ENCODE measurements at places on chromosomes 11 and 22.

DNA sequence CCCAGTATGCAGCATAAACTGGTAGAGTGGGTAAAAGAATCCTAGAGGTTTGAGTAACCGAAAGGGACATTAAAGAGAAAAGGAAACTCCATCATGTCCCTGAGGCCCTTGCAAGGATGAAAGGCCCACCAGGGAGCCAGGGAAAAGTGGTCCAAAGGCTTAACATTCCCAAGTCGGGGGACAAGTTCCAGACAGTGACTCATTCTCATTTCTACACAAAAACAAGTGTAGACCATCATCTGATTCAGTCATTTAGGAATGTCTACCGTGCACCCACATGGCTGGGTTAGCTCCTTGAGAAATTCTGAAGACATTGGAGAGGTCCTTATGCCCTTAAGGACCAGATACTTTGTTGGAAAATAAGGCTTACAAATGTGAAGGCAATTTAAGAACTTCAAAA is 4.8 kb upstream of the NOX4 start:
- no peak for DNase-seq

DNA sequence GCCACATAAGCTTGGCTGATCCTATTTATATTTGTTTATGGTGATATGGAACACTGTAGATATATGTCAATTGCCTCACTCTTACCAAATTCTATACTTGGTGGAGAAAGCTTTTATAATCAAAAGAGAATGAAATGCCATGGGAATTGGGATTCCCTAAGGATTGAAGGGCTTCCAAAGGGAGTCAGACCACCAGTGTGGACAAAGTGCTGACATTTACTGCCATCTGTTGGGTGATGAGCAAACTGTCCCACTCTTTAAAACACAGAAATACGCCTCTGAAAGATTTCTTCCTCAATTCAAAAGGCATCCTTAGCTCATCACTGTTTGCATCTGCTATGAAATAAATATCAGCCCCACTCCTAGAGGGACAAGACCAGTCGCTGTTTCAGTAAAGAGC is 7.1 kb downstream of the SLC1A2 start:
- no peak for DNase-seq

- no peak for DNase-seq
These were observed 27.5 kb upstream of the SCARF2 start for GRCh38 chr22:20464912-20465758.

- no peak for DNase-seq
These were observed 32.2 kb upstream of the CARS1 start for GRCh38 chr11:3089236-3090061.

- DNase-seq = no peak
These were observed 47.9 kb downstream of the PPP6R3 start for GRCh38 chr11:68508425-68508824.

GRCh38 chr11:7449211-7449840 is 36.0 kb upstream of the OLFML1 start:
- DNase-seq = no peak

- DNase-seq = no peak
These were observed 36.3 kb upstream of the TIMP3 start for GRCh38 chr22:32765132-32765618.

GRCh38 chr11:18229501-18229900 is 7.1 kb downstream of the SAA4 start:
- DNase-seq = no peak

DNA sequence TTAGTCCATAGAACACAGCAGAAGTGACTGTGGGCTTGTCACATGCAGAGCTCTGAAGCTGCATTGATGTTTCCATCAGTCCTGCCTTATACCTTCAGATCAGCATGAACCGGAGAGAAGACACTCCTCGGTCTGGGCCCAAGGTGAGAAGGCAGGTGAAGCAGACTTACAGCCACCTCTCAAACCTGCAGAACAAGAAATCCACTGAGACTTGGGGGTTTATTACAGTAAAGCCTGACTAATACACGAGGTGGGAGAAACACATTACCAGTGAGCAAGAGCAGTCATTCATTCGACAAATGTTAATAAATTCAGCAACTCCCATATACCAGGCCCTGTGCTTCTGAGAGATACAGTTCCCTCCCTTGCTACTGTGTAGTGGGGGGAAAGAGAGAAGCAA is 279.0 kb downstream of the DDX10 start:
- no peak for DNase-seq

- no peak for DNase-seq
These were observed 21.4 kb downstream of the PATL1 start for GRCh38 chr11:59647245-59647980.

DNA sequence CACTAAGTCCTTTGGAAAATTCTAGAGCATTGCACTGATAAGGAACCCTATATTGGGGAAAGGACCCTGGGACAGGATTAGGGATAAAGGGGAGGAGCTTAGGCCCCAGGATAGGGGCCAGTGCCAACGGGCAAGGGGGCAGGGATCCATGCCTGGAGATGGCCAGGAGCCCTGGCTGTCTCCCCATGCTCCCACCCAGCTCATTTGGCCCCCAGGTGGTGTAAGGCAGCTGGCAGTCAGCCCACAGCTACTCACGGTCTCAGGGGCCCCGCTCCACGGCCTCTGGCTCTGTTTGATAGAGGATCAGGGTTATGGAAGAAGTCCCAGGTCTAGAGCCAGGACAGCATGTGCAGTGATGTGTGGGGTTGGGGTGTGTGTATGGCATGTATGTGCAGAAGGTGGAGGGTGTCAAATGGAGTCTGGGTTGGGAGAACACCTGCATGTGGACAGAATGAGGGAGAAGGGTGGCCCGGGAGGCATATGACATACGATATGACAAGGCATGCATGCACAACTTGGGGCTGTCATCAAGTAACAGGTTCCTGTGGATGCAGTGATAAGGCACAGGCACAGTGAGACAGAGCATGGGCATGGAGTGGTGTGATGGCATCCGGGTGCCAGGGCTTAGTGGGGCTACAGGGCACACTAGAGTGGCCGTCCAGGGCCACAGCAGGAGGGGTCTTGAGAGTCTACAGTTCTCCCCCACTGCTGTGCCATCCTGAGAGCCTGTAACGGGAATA is 18.4 kb upstream of the PDE2A start:
- DNase-seq = no peak

DNA sequence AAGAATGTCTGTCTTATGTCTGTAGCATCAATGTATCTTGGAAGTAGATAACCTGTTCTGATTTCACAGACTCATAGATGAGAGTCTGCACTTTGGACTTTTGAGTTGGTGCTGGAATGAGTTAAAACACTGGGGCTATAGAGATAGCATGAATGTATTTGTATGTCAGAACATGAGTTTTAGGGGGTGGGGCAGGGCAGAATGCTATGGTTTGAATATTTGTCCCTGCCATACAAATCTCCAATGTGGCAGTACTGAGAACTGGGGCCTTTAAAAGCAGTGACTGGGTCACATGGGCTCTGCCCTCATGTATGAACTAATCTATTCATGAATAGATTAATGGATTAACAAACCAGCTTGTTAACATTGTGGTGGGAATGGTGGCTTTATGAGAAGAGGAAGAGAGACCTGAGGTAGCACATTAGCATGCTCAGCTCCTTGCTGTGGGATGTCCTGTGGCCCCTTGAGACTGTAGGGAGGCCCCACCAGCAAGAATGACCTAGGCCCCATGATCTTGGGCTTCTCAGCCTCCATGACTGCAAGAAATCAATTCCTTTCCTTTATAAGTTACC is 15.5 kb upstream of the OR52K1 start:
- no peak for DNase-seq

DNA sequence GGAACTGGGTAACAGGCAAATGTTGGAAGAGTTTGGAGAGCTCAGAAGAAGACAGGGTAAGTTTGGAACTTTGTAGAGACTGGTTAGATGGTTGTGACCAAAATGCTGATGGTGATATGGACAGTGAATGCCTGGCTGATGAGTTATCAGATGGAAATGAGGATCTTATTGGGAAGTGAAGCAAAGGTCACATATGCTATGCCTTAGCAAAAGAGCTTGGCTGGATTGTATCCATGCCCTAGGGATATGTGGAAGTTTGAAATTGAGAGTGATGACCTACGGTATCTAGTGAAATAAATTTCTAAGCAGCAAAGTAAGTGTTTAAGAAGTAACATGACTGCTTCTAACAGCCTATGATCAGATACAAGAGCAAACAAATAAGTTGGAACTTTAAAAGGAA is 17.8 kb downstream of the BBOX1 start:
- DNase-seq = no peak

DNA sequence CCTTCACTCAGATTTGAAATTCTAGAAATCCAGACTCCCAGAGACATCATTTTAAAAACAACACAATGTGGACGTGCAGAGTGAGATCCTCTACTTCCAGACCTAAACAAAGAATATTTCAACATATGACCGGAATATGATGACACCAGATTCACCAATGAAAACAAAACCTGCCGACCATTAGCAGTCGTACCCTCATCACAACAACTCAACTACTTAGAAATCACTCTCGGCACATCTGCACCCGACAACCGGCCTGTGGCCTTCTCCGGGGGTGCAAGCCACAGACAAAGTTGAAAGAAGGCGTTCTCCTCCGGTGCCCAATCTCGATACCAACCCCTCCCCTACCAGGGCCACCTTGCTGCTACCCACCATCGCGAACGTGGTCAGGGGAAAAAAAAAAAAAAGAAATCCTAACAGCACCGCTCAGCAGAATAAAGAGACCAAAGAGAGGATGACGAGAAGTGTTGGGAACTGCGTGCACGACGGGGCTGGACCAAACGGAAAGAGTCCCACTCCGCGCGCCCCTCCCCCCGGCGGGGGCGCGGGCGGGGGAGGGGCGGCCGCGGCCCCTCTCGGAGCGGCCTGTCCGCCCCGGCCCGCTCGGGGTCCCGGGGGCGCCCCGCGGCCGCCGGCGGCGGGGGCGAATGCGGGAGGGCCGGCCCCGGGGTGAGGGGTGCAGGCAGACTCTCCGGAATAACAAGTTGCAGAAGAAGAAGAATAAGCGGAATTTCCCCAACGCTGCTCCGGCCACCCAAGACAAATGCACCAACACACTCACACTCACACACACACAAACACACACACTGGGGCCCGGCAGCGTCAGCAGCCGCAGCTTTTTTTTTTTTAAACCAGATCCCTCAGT is 1.7 kb downstream of the PHF21A start:
- DNase-seq = no peak

DNA sequence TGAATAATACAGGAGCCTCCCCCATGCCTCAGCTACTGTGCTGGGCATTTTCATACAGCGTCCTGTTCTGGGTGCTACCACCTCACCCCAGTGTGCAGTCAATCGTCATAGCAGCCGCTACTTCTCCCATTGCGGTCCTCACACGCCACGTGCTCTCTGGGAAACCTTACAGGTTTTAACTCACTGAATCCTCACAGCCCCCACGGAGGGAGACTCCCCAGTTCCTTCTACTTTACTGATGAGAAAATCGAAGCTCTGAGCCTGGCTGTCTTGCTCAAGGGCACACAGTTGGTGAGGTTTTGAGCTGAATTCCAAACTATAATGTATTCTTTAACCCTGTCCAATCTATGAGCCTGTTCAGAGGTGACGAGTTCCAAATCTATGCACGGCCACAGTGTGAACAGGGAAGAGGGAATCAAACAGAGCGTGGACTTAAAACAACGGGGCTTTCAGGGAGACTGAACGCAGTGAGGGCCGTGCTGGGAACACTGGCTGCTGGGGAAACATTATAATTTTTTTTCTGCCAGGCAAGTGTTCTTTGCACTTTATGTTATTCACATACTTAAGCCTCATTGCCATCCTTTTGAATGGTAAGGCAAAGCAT is 421.5 kb downstream of the BRD1 start:
- no peak for DNase-seq

GRCh38 chr22:36659762-36660509 is 43.6 kb downstream of the CACNG2 start:
- DNase-seq = peak; percentile 44

- DNase-seq = no peak
These were observed 94.8 kb downstream of the PICALM start for GRCh38 chr11:85974122-85974521.

- no peak for DNase-seq
These were observed 208.6 kb downstream of the KIRREL3 start for GRCh38 chr11:126791991-126792390.

GRCh38 chr22:39999144-39999757 is 4.5 kb downstream of the FAM83F start:
- DNase-seq = no peak

DNA sequence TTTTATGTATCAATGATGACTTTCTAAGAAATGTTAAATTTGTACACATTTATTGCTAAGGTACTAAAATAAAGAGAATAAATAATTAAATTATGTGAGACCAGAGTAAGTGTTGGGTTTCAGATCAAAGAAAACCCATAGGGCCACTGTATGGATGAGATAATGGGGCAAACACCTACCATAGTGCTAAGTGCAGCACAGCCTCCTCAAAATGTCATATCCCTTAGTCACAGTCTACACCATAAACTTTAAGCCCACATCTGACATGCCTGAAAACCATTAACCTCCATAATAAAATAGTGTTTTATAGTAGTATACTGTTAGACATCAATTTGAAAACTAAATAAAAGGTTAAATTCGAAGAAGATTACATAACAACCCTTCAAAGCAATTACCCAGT is 37.5 kb downstream of the SESN3 start:
- DNase-seq = no peak

DNA sequence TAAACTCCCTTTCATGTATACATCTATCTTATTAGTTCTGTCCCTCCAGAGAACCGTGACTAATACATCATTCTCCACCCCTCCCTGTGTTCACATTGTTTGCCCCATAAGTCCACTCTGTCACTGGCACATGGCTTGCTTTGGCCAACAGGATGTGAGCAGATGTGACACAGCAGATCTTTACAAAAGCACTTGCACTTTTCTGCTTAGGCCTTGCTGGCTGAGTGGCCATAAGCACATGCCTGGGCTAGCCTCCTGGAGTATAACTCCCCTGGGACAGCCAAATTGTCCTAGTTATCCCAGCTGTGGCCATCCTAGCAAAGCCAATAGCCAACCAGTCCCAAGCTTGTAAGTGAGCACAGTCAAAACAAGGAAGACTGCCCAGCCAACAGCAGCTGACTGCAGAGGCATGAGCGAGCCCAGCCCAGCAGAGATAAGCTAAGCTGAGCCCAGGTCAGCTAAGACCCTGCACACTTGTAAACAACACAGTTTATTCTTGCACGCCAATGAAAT is 9.7 kb upstream of the RCN1 start:
- no peak for DNase-seq

DNA sequence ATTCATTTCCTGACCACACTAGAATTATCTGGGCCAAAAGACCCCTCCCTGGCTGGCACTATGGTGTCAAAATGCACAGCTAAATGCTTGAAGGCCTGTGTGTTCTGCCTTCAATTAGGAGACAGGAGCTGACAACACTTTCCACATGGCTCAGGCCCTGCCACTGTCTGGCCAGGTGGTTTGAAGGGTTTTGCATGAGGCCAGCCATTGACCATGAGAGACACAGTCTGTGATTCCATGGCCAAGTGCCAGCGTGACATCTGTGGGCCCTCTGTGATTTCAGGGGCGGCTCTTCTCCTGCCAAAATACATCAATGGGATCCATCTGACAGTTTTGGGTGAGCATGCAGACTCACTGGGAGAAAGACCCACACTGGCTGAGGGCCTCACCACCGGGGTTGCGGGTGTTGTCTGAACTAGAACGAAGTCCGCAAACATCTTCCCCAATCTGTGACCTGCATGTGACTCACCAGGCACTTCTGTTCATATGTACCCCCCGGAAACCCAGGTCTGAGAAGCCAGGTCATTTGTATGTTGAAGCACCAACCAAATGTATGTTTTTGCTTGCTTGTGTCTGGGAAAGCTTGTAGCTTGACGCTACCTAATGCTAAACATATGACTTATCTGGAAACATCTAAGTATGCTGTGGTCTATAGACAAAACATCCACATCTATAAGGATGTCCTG is 20.7 kb upstream of the NAV2 start:
- DNase-seq = no peak

- no peak for DNase-seq
These were observed 49.5 kb downstream of the ZNF280B start for GRCh38 chr22:22458896-22459588.
